ENCODE measurements at places on chromosomes 5 and 9.
A peak's percentile ranks its signal among the peaks of the same experiment; 100 is the strongest.

DNA sequence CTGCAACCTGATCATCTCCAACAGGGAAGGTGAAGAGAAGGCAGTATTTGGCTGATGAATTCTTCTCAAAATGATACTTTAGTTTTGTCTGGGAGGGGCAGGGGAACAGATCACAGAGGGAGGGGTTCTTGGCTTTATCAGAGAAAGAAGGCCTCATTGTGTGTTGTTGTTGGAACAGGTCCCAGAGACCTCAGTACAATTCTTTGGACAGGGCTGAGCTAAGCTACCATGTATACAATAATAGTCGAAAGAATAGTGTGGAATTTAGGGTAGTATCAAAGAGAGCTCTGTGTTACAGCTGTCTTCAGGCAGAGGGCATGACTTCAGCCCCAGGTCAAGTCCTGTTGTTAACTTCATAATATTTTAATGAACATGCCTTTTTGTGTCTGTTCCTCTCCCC lies 39.9 kb downstream of the ARHGAP26 start:
- no peak for DNase-seq

DNA sequence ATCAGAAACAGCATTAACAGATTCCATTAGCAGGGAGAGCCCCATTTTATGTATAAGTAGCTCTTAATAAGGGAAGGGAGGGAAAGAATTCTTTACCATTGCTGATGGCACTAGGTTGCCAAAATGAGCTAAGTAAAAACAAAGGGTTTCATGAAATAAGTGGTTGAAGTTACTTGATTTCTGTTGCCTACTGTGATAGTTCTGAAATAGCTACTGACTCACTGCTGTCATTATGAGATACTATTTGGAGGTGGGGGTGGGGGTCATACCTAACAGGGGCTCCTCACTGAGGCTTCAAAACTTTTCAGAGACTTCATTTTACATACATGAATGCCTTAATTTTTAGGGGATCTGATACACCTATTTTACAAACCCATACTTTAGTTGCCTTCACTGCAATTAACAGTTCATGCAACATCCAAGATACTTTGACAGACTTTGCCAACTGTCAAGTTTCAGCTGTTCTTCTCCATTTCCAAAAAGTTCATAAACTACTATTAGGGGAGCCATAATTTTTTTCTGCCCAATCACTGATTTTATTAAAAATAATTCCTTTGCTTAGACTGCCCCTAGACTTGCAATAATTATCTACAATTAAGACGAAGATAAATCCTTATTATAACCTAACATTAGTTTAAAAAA lies 4.6 kb downstream of the HOMER1 start:
- no peak for DNase-seq

DNA sequence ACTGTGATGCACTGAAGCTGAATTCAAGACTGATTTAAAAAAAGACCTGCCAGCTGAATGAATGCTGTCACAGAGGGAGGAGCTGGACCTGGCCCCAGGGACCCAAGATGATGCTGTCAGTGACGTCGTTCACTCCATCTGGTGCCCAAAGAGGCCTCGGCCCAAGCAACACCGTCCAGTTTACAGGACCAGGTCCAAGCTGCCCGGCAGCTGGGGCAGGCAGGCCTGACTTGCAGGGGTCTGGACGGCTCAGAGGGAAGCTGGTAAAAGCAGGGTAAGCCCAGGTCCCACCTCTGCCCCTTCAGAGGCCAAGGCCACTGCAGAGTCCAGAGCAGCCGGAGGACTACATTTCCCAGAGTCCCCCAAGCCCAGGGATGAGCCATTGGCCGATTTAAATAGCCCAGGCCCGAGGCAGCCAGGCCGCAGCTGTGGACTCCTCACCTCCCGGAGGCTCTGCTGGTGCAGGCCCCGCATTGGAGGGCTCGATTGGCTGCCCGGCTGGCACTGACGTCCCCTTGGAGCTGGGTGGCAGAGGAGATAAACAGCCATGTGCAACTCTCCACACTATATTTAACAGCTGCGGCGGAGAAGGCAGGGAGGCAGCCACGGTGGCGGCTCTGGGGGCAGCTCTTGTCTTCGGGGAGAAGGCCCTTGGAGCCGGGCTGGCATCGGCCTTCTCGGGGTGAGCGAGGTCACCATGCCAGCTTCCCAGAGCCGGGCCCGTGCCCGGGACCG lies at the start of gene PLPP7:
TSS of gene PLPP7 (plus strand) at position 423 of the 735 bp plus-strand sequence. CDS start at position 698, 275 bp downstream.
- DNase-seq, result no peak

DNA sequence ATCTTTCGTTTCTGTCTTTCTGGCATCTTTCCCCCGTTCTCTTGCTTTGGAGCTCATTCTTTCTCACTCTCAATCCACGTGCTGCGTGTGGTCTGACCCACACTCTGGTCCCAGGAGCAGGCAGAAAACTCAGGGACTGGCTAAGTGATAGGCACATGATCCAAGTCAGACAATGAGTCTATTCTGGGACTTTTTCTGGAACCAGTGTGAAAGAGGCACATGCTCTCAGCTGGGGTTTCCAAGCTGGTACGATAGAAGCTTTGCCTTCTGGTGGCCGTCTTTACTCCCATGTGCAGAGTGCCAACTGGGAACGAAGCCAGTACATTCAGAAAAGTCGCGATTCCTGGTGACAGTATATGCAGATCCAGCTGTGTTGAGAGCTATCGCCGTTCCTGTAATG lies 94.4 kb downstream of the PDZD2 start:
- no peak for DNase-seq

GRCh38 chr5:60504342-60504741 lies 195.6 kb downstream of the DEPDC1B start:
- DNase-seq, result no peak

GRCh38 chr9:135908093-135908753 lies 877 bp upstream of the CAMSAP1 start:
- DNase-seq, result peak; percentile 66

DNA sequence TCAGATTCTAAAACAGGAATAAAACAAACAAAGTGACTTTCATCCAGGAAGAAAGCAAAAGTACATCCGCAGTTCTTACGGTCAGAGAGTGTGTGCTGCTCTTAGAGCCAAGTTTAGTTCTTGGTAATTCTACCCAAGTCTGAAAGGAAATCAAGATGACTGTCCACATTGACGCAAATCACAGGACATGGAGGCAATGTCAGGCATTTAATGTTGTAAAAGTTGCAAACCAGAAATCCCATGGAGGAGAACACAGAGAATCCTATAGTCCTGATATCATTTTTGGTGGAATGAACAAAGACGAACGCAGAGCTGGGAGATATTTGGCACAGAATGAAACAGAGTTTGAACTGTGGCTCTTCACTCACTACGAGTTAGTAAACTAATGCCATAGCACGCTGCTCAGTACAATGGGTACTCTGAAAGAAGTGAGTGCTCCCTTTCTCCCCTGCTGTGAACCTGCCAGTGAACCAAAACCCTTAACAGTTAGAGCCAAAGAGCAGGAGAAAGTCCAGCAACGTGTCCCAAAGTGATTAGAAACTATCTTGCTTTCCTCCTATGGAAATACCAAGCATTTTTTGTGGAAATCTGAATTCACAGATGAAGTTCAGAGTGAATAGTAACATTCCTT lies 74.3 kb downstream of the MUSK start:
- peak; percentile 24 for DNase-seq

GRCh38 chr9:34097865-34098264 lies 28.6 kb downstream of the DCAF12 start:
- no peak for DNase-seq

DNA sequence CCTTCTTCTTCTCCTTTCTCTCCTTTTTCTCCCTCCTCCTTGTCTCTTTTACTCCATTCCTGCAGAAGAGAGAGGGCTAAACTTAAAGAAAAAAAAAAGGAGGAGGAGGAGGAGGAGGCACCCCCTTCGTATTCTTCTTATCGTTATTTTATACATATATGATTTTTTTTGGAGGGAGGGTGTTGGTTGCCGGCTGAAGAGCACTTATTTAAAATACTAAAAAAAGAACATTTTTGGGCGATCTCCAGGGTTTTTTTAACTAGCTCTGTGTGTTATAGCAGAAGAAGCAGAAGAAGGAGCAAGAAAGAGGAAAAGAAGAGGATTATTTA lies 381 bp downstream of the NR2F1 start:
- no peak for DNase-seq

- peak; percentile 99 for DNase-seq
Observed at GRCh38 chr5:88683506-88684135, 199.4 kb downstream of the MEF2C start.

GRCh38 chr5:77292026-77292757 lies 81.7 kb downstream of the PDE8B start:
- DNase-seq, result no peak

DNA sequence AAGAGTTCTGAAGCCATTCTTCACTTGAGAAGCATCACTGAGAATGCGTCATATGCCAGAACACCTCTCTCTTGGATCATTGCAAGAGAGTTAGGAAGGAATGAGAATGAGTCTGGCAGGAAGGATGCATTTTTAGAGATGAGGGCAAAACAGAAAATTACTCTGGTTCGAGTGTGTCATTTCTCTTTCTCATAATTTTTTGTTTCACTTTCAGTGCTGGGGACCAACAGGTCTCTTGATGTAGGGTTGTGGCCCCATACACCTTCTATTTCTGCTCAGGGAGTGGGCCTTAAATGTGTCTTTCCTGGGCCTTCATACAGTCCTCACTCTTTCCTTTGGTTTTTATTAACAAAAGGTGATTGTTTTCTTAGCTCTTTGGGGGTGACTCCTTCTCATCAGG lies 302.4 kb downstream of the NR3C1 start:
- no peak for DNase-seq

DNA sequence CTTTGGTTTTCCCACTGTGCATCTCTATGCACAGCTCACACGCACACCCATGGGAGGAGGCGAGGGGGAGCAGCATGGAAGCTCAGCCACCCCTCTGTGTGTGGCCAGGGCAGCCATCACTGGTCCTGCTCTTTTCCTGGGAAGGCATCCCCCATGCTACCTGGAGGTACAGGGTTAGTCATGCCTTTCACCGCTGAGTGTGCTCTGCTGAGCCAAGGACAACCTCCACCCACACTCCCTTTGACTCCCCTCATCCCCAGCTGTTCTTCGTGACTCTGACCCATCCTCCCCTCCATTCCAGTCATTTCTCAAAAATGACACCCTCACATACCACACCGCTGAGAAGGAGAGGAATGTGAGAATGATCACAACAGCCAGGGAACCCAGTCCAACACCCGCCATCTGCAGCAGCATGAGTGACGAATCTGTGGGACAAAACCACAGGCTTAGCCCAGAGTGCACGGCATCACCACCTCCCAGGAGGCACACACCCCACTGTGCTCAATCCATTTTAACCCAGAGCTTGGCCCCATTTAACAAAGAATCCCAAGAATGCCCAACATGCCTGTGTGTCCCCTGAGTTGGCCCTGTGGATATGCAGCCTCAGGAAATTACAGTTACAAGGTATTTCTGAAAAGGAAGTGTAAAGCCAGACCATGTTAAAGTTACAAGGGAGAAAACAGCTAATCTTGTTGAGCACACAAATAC lies 133.4 kb downstream of the SUSD1 start:
- no peak for DNase-seq

- peak; percentile 24 for DNase-seq
Observed at GRCh38 chr5:107012371-107012770, 658.4 kb downstream of the EFNA5 start.

DNA sequence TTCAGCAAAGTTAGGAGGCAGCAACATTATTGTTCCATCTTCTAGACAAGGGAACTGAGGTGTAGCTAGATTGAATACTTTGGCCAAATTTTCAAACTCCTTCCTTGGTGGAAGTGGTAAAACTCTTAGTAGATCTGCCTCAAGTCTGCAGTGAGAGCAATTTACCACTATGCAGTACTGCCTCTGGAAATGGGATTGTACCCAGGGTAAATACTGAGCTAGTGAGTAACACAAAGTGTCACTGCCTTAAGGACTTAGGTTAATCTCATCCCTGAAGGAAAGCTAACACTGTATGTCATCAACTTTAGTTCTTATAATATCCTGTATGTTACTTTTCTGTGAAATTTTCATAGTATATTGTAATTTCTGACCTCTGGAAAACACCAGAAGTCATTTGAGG lies 13.9 kb downstream of the CDH10 start:
- DNase-seq, result peak; percentile 13

GRCh38 chr5:154791535-154791934 lies 36.4 kb downstream of the LARP1 start:
- DNase-seq, result no peak

DNA sequence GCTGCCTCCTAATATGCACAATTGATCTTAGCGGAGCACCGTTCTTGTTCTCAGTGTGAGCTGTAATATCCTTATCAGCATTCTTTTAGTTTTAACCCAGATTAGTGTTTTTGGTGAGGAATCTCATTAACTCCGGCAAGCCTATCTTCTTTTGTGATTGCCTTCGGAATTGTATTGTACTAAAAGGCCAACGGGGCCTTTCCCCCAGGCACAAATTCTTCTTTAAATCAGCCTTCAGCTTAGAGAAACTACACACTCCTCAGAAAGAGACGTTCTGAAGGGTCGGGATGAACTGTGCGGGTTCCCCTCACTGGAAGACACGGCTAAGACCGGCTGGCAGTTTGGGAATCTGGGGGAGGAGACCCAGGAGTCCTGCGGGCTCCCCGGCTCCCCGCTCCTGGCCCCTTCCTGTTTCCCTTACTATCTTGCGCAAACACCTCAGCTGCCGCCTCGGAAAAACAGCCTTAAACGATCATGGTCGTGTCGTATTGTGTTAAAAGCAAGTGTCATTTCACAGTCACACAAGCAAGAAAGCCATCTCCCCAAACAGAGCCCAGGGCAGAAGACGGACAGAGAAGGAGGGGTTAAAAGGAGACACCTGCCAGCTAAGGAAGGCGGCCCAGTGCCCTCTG lies 353.1 kb upstream of the IRX2 start:
- no peak for DNase-seq

GRCh38 chr9:25755951-25756350 lies 77.7 kb upstream of the TUSC1 start:
- no peak for DNase-seq

DNA sequence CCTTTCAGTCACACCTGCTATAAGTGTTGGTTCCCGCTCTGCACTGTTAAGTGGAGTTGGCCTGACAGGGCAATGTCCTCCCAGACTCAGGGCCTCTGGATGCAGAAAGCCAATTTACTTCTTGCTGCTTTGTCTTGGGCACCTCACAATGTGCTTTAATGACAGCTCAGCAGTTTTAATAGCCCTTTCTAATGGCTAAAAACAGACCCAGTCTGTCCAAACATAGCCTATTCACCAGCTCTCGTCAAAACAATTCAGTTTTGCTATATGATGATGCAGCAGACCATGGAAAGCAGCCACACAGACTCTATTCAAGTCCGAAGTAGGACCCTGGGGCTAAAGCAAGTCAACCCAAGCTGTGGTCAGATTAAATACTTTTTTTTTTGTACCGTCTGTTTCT lies 529.1 kb upstream of the SEMA6A start:
- DNase-seq, result peak; percentile 99

GRCh38 chr9:74413876-74414275 lies 83.3 kb upstream of the RORB start:
- no peak for DNase-seq

GRCh38 chr5:67372887-67373286 lies 176.3 kb upstream of the CD180 start:
- peak; percentile 22 for DNase-seq

- no peak for DNase-seq
Observed at GRCh38 chr5:125928663-125929062, 494.5 kb upstream of the GRAMD2B start.

GRCh38 chr5:88834131-88834462 lies 48.9 kb downstream of the MEF2C start:
- DNase-seq, result no peak

All from NCI-H69 (cell line).